ENCODE measurements at places on chromosomes 12 and 14. TPM values are rescaled to one million over a fixed set of nuclear protein-coding genes. Genes with fewer than 3 reads are reported as not detected.

OR10AD1 gene
- not detected for total RNA-seq

PTPN6 gene
- 10.3 TPM for total RNA-seq

BCL11B gene
- total RNA-seq, result 0.26 TPM

KRT75 gene
- total RNA-seq, result 0.29 TPM

PMCH gene
- total RNA-seq, result not detected

TBX3 gene
- 19.1 TPM for total RNA-seq

SELPLG gene
- 1.0 TPM for total RNA-seq

OASL gene
- 4.8 TPM for total RNA-seq

TSPAN31 gene
- total RNA-seq, result 17.4 TPM

SMAGP gene
- 23.2 TPM for total RNA-seq

CDCA3 gene
- 83.5 TPM for total RNA-seq

KRT83 gene
- total RNA-seq, result 5.4 TPM

SLC5A8 gene
- not detected for total RNA-seq

GALNT9 gene
- total RNA-seq, result 7.1 TPM

CPM gene
- 7.7 TPM for total RNA-seq

RHNO1 gene
- 46.1 TPM for total RNA-seq

BEGAIN gene
- 11.0 TPM for total RNA-seq

CLMN gene
- 4.6 TPM for total RNA-seq

ATG14 gene
- total RNA-seq, result 6.2 TPM

HHIPL1 gene
- total RNA-seq, result 0.25 TPM

KRT80 gene
- 58.9 TPM for total RNA-seq

PROX2 gene
- total RNA-seq, result not detected

ARHGAP9 gene
- 0.29 TPM for total RNA-seq

A2M gene
- total RNA-seq, result not detected

SAMD15 gene
- 2.6 TPM for total RNA-seq

MYRFL gene
- total RNA-seq, result not detected

KCNH3 gene
- 2.8 TPM for total RNA-seq

ARMH4 gene
- total RNA-seq, result 0.34 TPM

B3GNT4 gene
- total RNA-seq, result 0.63 TPM

PLA2G1B gene
- total RNA-seq, result not detected

ERP27 gene
- not detected for total RNA-seq

KTN1 gene
- total RNA-seq, result 114 TPM

MYF5 gene
- not detected for total RNA-seq

MYO1H gene
- not detected for total RNA-seq

CD163L1 gene
- 0.52 TPM for total RNA-seq

ADSS1 gene
- 5.8 TPM for total RNA-seq

CMKLR1 gene
- total RNA-seq, result not detected

RPGRIP1 gene
- total RNA-seq, result 0.37 TPM

HOXC6 gene
- 4.6 TPM for total RNA-seq

BATF gene
- not detected for total RNA-seq

LIN7A gene
- total RNA-seq, result 0.38 TPM

SERPINA10 gene
- not detected for total RNA-seq

CLECL1 gene
- not detected for total RNA-seq

HVCN1 gene
- total RNA-seq, result 0.80 TPM

TAS2R46 gene
- not detected for total RNA-seq

SLC17A8 gene
- total RNA-seq, result not detected

DIO3 gene
- total RNA-seq, result not detected

TCL1B gene
- not detected for total RNA-seq

BCL2L14 gene
- not detected for total RNA-seq

INTS13 gene
- total RNA-seq, result 28.3 TPM

Data from A549 treated with CpdA at 1 μM for 4 hours (cell line).